ENCODE measurements at places on chromosomes 11 and 22.

DNA sequence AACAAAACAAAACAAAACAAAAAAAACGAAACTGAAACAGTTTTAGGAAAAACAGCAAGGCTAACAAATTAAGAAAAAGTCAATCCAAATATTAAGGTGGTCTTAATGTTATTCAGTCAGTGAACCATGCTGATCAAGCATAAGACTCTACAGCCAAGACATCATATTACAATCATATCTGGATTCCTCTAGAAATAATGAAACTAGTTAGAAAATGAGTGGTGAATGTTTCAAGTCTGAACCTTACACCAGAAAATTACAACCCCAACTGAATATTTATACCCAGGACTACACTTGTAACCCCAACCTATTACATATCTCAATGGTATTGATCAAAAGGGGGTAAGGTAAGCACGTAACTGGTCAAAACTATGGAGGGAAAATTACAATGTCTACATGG, 48.8 kb downstream of the ACAT1 start:
- DNase-seq: no peak

DNA sequence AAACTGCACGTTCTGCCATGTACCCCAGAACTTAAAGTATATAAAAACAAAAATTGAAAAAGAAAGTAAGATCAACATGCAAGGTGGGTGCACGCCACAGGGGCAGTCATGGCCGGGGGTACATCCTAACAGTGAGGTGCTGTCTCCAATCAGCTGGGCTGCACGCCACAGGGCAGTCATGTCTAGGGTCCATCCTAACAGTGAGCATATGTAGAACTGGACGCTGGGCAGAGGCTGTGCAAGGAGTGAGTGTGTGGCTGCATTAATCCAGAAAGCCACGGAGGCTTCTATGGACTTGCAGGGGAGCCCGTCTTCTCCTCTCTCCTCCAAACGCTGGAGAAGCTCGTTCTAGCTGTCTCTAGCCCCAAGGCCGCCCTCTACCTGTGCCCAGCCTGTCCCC, 1105.0 kb downstream of the BRD1 start:
- no peak for DNase-seq

GRCh38 chr11:128692753-128693415, 988 bp upstream of the FLI1 start:
- DNase-seq: peak; percentile 35

DNA sequence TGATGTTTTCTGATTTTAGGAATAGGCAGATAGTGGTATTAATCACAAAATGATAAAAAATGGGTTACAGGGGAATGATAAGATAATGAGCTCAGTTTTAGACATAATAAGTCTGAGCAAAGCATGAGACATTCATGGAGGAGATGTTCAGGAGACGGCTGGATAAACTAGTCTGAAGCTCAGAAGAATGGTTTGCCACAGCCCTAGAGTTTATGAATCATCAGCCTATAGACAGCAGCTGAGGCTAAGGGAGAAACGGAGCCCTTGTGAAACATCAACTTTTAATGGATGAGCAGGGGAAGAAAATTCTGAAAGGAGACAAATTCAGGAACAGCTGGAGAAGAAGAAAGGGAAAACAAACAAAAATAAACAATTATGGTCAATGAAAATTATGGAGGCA, 87.2 kb downstream of the RELT start:
- no peak for DNase-seq

GRCh38 chr11:79860336-79860735, 419.5 kb upstream of the TENM4 start:
- no peak for DNase-seq

DNA sequence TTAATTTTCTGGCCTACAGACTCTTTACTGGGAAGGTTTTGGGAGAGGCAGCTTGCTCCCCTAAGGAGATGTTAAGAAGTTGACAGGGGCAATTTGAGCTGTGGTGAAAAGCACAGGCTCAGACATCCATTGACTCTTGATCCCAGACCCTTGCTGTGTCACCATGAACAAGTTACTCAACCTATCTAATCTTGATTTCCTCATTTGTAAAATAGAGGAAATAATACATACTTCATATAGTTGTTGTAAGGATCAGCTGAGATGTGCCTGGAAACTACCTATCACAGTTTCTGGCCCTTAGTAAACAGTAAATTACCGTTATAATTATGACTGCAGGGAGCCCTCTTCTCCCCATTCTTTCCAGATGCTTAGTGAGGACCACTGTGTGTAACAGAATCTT, 16.6 kb upstream of the SCGB1D4 start:
- no peak for DNase-seq

DNA sequence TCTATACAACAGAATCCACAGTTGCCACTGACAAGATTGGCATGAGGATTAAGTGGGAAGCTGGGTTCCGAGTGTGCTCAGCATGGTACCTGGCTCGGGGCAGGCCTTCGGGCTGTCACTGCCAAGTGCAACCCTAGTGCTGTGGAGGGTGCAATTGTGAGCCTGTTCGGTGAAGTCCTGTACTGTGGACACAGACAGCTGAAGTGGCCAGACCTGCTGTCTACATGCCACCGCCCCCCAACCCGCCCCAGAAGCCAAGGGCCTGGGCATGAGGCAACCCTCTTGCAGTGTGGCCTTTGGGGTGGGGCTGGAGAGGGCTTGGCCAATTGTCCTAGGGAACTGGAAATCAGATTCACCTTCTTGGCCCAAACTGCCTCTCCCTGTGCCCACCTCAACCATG, 15.6 kb upstream of the SHISAL1 start:
- no peak for DNase-seq

DNA sequence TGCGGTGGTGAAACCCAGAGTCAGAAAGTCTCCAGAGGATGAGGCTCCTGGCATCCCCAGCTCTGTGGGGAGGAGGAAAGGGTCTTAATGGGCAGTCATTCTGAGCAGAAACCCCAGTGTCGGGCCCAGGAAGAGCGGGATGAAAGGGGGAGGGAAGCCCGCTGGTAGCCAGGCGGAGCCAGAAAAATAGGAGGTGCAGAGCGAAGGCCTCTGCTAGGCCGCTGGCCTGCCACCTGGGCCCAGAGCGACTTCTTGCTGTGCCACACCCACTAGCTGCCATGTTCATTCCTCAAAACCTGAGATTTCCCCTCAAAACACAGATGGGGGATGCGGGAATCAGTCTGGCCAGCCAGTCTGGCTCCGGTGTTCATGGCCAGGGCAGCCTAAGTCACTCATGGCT, 650 bp upstream of the POU2AF3 start:
- no peak for DNase-seq

GRCh38 chr11:69215216-69215615, 59.5 kb downstream of the SMIM38 start:
- no peak for DNase-seq

GRCh38 chr11:64971421-64972233, at the start of gene MAJIN:
MAJIN (minus strand) TSS chr11:64972108; CDS start chr11:64959405, 12,703 bp downstream.
- peak; percentile 91 for DNase-seq

GRCh38 chr11:33362051-33362910, 105.1 kb downstream of the HIPK3 start:
- peak; percentile 44 for DNase-seq

DNA sequence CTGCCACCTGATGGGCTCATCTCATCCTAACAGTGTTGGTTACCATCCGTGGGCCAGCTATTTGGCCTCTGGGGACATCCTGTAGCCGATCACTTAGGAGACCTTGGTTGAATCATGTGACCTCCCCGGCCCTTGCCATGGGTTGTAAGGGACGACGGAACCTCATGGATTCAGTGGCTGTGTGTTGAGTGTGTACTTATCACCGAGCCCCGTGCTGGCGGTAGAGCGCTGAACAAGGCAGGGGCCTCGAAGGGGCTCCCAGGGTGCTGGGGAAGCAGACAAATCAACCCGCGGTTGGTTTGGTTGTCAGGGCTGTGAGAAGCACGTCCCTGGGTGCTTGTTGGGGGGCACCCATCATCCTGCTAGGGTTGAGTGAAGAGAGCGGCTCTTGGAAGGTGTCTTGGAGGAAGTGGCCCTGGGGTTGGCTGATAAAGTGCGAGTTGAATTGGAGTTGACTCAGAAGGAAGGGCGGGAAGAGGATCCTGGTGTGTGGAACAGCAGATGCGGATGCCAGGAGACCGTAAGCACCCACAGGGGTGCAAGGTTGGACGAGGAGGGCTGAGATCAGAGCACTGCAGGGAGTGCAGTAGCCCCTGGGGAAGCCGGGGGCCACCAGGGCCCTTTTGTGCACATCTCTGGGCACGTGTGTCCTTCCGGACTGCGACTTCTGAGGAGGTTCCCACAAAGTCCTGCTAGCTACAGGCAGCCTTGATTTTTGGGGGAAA, 53.6 kb downstream of the MPPED1 start:
- DNase-seq: no peak

DNA sequence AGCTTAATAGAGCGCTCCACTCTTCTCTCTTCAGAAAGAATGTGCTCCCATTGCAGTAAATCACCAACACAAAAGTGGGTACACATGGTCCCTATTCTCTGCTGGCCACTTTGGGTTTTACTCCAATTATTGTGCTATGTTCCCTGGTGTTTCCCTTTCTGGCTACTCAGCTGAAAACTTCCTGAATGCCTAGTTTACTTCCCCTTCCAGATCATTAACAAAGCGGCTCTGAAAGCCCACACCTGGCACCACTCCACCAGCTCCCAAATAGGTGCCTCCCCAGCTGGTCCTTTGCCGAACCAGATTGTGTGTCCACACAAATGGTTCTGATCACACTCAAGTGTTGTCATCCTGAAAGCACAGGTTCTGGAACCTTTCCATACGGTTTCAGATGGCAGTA, 443.7 kb downstream of the NTM start:
- DNase-seq: no peak

DNA sequence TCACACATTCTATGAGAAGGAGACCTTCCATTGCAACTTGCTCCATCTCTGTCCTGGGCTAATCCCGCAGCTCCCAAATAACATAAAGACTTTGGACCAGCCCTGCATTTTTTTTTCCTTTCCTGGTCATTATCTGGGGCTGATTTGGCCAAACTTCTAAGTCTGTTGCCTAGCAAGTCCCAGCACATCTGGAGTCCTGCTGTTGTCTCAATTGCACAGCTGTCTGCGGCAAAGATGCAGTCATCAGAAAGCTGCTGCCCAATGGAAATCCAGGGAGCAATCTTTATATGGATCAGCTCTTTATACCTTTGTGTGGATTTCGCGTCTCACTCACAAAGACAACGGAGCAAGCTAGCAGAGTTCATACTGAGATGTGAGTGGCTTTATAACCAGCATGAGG, 105.9 kb downstream of the NXPE2 start:
- no peak for DNase-seq

DNA sequence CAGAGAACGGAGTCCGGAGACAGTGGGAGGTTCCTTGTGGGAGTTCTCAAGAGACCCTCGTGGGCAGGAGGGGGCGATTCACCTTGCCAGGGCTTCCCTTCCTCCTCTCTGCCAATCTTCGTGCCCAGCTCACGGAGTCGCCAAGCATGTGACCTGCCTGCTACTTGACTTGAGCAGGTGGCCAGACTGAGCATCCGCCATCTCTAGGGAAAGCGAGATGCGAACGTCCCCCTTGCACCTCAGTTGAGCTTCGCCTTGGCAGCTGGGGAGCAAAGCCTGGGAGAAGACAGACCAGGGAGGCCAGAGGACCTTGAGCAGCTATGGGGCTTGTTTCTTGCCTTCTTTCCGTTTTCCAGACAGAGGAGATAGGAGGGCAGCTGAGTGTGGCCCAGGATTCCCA, 123.2 kb downstream of the GRIK4 start:
- DNase-seq: no peak

GRCh38 chr11:1667121-1667850, 29.7 kb upstream of the KRTAP5-6 start:
- no peak for DNase-seq

GRCh38 chr11:520428-521176, 13.6 kb upstream of the RNH1 start:
- no peak for DNase-seq

- DNase-seq: no peak
These were observed 22.1 kb downstream of the GDPD5 start for GRCh38 chr11:75503531-75504099.

DNA sequence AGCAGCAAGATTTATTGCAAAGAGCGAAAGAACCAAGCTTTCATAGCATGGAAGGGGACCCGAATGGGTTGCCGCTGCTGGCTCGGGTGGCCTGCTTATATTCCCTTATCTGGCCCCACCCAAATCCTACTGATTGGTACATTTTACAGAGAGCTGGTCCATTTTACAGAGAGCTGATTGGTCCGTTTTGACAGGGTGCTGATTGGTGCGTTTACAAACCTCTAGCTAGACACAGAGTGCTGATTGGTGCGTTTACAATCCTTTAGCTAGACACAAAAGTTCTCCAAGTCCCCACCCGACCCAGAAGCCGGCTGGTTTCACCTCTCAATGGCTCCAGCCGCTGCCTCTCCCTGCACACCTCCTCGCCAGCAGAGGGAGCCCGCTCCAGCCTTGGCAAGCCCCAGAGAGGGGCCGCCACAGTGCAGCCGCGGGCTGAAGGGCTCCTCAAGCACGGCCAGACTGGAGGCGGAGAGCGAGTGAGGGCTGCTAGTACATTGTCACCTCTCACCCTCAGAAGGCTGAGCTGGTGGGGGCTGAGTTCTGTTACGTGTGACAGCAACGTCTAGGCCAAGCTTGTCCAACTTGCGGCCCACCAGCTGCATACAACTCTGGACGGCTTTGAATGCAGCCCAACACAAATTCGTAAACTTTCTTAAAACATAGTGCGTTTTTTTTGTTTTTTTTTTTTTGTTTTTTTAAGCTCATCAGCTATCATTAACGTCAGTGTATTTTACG, 8.7 kb downstream of the PTH start:
- DNase-seq: peak; percentile 75

DNA sequence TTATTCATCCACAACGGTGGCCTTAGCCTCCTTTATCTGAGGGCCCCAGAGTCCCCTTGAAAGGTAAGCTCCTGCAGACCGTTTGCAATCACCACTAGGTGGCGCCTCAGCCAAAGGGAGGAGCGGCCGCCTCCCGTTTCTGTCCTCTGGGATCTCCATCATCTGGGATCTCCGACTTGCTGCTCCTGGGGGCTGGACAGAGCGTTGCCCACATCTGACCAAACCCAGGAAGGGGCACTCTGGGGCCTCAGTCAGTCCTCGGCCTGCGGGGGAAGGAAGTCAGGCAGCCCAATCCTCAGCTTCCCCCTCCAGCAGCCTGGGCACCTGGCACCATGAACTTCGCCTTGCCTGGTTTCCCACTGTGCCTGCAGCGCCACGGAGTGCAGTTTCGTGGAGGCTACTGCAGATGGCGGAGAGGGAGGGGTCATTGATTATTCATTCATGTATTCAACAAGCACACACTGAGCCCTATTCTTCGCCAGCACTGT, 23.5 kb downstream of the TP53I11 start:
- DNase-seq: peak; percentile 49

DNA sequence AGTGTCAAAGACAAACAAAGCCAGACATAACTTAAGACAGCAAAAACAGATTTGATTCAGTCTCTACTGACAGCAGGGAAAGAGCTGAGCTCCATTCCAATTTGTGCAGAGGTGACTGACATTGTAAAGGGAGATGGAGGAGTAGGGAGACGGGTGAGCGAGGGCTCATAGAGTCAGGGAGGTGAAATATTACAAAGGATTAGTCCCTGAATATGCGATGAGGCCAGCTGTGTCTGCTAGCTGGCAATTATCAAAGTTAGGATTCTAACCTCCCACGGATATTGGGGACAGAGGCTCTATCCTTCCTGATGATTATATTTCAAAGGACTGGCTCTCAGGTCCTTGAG, 8.3 kb downstream of the PLAAT2 start:
- no peak for DNase-seq

- no peak for DNase-seq
These were observed 6.5 kb downstream of the RFPL3 start for GRCh38 chr22:32364210-32364609.
